ENCODE measurements at places on chromosomes 6 and 20. TPM values are rescaled to one million over a fixed set of nuclear protein-coding genes. Genes with fewer than 3 reads are reported as not detected.

HLA-DQA1 gene
- 7.4 TPM for total RNA-seq

SGK2 gene
- total RNA-seq = 5.4 TPM

SMOC2 gene
- 22.1 TPM for total RNA-seq

- H3K36me3 ChIP-seq = peaks cover 34% of the 10 kb centered on the region
- DNase-seq = no peak
- peak overlapping the region; percentile 97 for H3K27ac ChIP-seq
- H3K4me1 ChIP-seq = peaks cover 33% of the 10 kb centered on the region
- peak overlapping the region; percentile 73 for H3K4me3 ChIP-seq
Observed at GRCh38 chr6:30554962-30555815, 1.1 kb downstream of the GNL1 start.

- H3K36me3 ChIP-seq = no peaks in the 10 kb centered on the region
- DNase-seq = peak; percentile 67
- peaks cover 30% of the 10 kb centered on the region for H3K4me1 ChIP-seq
- H3K27me3 ChIP-seq = no peaks in the 10 kb centered on the region
- no peak overlapping the region for H3K4me3 ChIP-seq
Observed at GRCh38 chr6:163945808-163946207, 531.3 kb downstream of the QKI start.

- H3K4me3 ChIP-seq = no peak overlapping the region
- H3K27me3 ChIP-seq = no peaks in the 10 kb centered on the region
- H3K27ac ChIP-seq = no peak overlapping the region
- H3K4me1 ChIP-seq = no peaks in the 10 kb centered on the region
Observed at GRCh38 chr6:14762077-14762476, 483.8 kb upstream of the JARID2 start.

DNA sequence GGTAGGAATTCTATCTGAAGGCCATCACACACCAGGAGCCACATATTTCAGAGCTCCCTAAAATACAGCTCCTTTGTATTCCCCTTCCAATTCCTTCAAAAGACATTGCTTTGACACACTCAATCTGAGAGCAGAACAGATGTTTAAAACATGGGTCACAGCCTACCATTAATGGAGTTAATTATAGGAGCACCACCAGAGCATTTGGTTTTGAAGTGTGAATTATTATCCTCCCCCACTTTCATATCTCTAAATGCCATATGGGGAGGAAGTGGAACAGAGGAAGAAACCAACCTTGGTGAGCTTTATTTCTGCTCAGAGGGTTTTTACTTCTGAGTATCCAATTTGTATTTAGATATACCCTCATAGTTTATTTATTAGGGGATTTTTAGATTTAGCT lies 50.7 kb upstream of the TNFRSF21 start:
- H3K36me3 ChIP-seq = no peaks in the 10 kb centered on the region
- H3K27me3 ChIP-seq = no peaks in the 10 kb centered on the region
- H3K27ac ChIP-seq = no peak overlapping the region
- DNase-seq = no peak
- H3K4me3 ChIP-seq = no peak overlapping the region
- no peaks in the 10 kb centered on the region for H3K4me1 ChIP-seq
